ENCODE measurements at places on chromosomes 12 and 14. TPM values are rescaled to one million over a fixed set of nuclear protein-coding genes. Genes with fewer than 3 reads are reported as not detected.

DNA sequence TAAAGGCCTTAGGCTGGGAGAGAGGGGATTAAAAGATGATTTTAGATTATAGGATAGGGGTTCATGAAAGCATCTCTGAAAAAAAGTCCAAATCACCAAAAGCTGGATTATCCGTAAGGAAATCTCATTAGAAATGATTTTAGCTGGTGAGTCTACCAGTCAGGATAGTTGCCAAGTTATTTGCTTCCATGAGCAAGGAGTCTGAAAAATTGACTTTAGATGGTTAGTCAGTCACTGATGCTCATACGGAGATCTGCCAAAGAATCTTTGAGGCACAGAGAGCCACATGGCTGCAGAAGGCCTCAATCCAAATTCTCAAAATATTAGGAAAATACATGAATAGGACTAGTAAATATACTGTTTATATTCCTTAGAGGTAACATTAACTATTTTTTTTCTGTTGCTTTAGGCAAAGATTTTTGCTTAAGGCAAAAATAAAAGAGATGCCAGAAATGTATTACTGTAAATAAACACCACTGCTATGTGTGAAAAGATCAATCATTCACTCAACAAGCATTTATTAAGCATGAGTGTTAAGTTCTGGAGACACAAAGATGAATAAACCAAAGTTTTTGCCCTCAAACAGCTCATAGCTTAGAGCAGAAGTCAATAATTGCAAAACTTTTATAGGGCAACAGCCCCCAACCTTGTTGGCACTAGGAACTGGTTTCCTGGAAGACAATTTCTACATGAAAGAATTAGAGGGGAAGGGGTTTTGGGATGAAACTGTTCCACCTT is 105.2 kb downstream of the BBS10 start:
- no peak for DNase-seq

The HELB gene
- total RNA-seq, result 5.2 TPM

The IAPP gene
- total RNA-seq, result not detected

The VSIG10 gene
- total RNA-seq, result 31.2 TPM

The ACOT6 gene
- not detected for total RNA-seq

- DNase-seq, result no peak
Measured at GRCh38 chr14:95018821-95019220, 138.5 kb downstream of the DICER1 start.

GRCh38 chr14:59310633-59311032 is 122.2 kb downstream of the DAAM1 start:
- no peak for DNase-seq

- DNase-seq, result no peak
Measured at GRCh38 chr12:16467272-16467671, 119.8 kb downstream of the MGST1 start.

The RPL10L gene
- not detected for total RNA-seq

DNA sequence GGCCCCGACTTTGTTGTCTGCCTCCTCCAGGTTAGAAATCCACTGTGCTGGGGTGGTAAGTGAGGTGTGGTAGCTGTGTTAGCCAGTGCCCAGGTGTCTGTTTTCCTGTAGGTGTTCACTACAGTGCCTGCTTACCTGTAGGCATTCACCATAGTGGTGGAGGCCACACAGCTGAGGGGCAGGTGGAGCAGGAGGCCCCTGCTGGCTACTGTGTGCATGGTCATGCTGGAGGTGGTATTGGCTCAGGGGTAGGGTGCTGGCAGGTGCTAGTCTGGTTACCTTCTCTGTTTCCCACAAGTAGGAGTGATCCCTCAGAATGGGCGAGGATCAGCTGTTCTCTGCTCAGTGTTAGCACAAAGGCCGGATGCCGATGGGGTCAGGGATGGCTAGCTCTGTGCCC is 217.3 kb downstream of the SYT10 start:
- DNase-seq, result no peak

DNA sequence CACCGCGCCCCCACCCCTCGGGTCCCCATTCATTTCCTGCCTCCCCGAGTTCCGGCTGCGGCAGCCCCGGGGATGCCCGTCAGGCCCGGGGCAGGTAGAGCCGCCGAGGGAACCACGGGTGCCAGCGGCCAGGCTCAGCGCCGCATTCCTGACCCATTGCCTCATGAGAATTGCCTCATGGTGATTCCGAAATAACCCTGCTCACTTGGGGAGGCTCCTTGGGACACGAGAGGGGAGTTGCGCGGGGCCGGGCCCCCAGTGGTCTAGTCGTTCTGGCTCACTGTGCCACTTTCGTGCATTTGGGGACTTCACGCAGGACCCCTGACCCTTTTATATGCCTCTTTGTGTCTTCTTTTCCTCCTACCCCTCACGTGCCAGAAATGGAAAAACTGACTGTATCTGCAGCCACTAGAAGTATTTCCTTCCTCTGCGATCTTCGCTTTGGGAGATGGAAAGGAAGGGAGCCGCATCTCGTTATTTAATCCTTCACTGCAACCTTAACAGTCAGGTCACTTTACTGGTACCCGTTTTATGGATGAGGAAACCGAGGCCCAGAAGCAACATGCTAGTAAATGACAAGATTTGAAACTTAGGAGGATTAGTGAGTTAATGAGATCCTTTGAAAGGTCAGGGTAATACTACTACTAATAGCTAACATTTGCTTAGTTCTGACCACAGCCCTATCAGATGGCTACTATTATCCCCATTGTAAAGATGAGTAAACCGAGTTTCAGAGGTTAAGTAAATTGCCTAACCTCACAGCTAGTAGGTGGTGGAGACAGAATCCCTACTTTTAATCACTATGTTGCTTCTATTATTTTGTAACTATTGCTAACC is 768 bp downstream of the PTPN11 start:
- DNase-seq, result no peak

DNA sequence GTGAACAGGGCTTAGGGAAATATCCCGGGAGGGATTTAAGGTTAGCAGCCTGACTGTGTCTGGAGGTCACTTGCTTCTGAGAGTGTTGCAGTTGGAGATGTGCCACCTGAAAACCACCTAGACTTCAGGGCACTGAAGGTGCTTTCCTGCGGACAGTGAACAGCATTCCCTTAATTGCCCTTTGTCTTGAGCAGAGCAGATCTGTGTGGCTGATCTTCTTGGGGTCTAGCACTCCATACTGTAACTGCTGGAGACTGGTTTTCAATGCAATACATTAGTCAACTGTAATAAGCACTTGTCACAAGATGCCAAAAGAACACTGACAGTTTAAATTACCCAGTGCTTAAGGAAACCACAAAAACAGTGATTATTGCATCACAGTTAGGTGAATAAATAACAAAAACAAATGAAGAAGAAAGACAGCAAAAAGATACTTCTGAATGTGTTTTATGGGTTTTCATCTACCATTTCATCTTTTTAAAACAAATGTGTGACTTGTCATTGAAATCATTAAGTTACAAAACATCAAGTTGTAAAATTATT is 111.8 kb downstream of the PRIMA1 start:
- no peak for DNase-seq

The SLC16A7 gene
- 38.8 TPM for total RNA-seq

The ST8SIA1 gene
- total RNA-seq, result 5.2 TPM

DNA sequence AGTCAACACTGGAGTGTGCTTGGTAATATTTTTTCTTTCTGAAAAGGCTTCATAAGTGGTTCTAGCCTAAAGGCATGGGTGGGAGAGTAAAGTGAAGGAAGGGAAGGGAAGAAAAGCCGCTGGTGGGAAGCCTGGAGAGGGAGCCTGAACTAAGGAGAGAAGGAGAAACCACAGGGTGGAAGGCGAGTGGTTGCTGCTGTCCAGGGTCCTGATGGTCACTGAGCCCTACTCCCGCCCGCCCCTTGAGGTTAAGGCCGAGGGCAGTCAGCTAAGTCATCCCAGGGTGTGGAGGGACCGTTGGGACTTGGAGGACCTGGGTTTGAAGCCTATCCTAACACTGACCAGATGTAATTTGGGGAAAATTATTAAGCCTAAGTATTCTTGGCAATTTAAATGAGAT is 189.1 kb downstream of the PIWIL1 start:
- no peak for DNase-seq

The SERPINA4 gene
- total RNA-seq, result not detected

The BATF gene
- 12.0 TPM for total RNA-seq

The RFLNA gene
- 1.7 TPM for total RNA-seq

The CCDC77 gene
- 8.3 TPM for total RNA-seq

GRCh38 chr14:91098591-91098990 is 15.3 kb upstream of the DGLUCY start:
- DNase-seq, result no peak

Data from vagina (tissue), 2 donors.